ENCODE measurements at places on chromosomes 2 and 18. TPM values are rescaled to one million over a fixed set of nuclear protein-coding genes. Genes with fewer than 3 reads are reported as not detected.

DNA sequence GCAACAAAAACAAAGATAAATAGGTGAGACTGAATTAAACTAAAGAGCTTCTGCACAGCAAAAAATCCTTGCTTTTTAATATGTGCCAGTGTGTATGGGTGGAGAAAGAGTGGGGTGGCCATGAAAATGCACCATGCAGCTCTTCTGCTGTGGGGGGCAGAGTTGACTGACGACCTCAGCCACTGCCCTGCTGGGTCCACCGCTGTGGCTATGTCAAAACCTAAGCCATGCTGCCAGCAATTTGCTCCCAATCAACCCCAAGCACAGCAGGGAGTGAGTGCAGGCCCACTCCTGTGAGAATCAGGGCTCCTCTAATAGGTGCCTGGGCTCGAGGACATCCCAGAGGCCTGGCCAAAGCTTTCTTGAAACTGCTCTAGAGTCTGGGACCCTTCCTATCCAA is 235.6 kb upstream of the RBBP8 start:
- no peak for DNase-seq

DNA sequence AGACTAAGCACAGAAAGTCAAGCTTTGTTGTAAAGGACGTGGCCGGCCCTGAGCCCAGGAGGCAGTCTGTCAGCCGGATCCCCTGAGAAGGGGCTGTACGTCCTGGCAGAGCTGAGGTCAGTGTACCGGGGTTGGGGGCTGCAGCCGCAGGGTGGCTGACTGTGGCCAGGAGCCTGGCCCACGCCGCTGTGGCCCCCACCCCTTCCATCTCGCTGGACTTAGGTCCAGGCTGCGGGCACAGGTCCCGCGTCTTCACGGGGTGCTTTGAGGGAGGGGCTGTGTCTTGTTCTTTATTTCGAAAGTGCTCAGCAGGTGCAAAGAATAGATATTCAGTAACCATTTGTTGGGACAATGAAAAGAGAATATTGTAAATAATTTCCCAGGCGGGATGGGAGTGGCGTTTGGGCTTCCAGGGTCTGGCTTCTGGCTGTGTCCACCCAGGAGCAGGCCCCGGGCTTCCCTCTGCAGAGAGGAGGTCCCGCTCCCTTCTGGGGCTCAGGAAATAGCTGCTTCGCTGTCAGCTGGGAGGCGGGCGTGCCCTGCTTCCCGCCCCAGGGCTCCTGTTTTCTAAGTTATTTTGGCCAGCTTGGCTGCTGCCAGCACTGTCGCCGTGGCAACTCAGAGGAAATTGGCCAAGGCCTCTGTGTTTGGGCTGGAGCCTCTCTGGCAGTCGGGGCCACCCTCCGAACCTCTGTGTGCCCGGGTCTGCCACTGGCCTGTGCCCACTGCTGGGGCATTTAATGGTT is 7.4 kb downstream of the NFATC1 start:
- DNase-seq: no peak

DNA sequence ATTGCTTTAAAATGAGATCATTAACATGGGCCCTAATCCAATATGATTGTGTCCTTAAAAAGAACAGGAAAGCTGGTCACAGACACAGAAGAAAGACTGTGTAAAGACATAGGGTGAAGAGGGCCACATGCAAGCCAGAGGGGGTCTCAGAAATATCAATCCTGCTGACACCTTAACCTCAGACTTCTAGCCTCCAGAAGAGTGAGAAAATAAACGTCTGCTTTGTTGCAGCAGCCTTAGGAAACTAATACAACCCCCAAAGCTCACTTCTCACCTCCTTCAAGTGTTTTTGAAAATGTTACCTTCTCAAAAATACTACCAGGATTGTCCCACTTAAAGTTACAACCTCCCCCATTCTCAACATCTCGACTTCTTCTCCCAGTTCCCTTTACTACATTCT is 39.8 kb upstream of the SESTD1 start:
- DNase-seq: no peak

- DNase-seq: no peak
These were observed 105.4 kb upstream of the LGALSL start for GRCh38 chr2:64348386-64349130.

GRCh38 chr2:85430752-85431569 is 12.4 kb downstream of the SH2D6 start:
- no peak for DNase-seq

Gene OTX1
- not detected for total RNA-seq

DNA sequence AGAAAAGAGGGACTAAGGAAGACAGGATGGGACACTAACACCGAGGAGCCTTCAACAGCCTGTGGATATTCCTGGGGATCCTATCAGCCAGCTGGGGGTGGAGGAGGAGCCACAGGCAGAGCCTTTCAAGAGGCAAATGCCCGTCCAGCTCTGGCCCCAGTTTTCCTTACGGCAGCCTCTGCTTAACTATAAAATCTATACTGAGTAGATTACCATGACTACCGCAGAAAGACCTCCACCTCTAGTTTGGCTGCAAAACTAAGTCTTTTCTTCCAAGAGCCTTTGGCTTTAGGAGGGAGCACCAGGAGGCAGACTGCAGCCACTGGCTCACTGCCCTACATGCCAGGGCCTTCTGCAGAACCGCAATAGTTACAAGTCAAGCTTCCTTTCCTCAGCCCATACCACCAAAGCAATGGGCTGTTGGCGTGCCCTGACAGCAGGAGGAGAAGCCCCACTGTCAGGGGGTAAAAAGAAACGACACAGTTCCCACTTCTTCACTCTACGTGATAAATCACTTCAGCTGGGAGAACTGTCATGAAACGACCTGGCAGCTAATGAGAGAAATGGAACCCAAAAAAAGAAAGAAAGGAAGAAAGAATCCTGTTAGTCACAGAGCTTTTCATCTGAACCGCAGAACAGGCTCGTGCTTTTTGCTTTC is 25.1 kb upstream of the CREB1 start:
- no peak for DNase-seq

- DNase-seq: no peak
These were observed 334.3 kb downstream of the CLIP4 start for GRCh38 chr2:29449499-29449898.

Gene PAIP2B
- total RNA-seq: 3.4 TPM

- no peak for DNase-seq
These were observed 29.7 kb downstream of the TAF4B start for GRCh38 chr18:26255695-26256622.

Gene SGPP2
- total RNA-seq: 3.0 TPM
